Tracheal epithelial cell (primary cell): ENCODE measurements at places on chromosomes 7 and 10. TPM values are rescaled to one million over a fixed set of nuclear protein-coding genes. Genes with fewer than 3 reads are reported as not detected.

Gene NPSR1
- total RNA-seq, result not detected in 2 replicates

Gene RADIL
- not detected in 2 replicates for total RNA-seq

Gene SERPINE1
- total RNA-seq, result 126 and 446 TPM in 2 replicates

Gene TMEM140
- total RNA-seq, result 1.2 TPM in 1 of 2 replicates, not detected in the other

Gene MTURN
- total RNA-seq, result 14.3 and 20.2 TPM in 2 replicates

Gene ASZ1
- not detected in 2 replicates for total RNA-seq

Gene LIPN
- total RNA-seq, result not detected in 2 replicates

Gene CAV1
- 189 and 322 TPM in 2 replicates for total RNA-seq

Gene OR2A5
- total RNA-seq, result under 0.01 TPM in 1 of 2 replicates, not detected in the other

Gene SPDYE2
- not detected in 2 replicates for total RNA-seq
